ENCODE measurements at places on chromosomes 2 and 18.

DNA sequence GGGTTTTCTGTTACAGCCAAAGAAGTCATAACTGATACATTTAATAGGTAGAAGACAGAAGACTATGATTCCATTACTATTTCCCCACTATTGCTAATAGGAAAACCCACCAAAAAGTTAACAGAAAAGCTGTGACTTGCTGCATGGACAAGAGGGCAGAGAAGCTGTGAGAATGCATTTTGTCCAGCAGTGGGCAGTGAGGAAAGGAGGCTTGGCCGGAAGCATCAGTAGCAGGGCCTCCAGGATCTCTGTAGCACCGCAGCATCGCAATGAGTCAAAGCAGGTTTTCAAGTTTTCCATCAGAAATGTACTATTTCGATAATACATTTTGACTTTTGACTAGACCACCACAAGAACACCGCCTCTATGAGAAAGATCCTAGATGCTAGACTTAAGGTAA lies 24.9 kb downstream of the MYO5B start:
- no peak for DNase-seq

DNA sequence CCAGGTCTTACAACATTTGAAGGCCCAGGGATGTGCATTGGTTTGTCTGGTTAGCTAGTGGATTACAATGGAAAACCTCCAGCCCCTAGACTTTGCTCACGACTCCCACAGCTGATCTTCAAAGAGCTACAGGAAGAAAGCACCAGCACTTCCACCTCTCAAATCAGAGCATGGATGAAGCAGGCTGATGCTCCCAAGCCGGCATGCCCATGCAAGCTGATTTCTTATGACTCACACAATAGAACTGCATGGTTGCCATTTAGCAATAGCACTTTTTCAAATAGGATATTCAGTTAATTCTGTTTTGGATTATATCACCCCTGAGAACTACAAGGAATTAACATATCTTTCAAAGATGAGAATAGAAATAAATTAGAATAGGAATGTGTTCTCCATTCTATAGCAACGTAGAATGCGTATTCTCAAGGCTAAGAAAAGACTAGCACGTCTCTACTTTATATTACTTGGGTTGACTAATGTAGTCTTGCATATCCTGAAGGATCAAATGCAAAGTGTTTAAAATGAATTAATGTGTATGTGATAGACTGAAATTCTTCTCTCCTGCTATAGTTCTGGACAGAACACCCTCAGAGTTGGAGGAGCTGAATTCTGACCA lies 292.4 kb downstream of the TRIB2 start:
- peak; percentile 35 for DNase-seq

DNA sequence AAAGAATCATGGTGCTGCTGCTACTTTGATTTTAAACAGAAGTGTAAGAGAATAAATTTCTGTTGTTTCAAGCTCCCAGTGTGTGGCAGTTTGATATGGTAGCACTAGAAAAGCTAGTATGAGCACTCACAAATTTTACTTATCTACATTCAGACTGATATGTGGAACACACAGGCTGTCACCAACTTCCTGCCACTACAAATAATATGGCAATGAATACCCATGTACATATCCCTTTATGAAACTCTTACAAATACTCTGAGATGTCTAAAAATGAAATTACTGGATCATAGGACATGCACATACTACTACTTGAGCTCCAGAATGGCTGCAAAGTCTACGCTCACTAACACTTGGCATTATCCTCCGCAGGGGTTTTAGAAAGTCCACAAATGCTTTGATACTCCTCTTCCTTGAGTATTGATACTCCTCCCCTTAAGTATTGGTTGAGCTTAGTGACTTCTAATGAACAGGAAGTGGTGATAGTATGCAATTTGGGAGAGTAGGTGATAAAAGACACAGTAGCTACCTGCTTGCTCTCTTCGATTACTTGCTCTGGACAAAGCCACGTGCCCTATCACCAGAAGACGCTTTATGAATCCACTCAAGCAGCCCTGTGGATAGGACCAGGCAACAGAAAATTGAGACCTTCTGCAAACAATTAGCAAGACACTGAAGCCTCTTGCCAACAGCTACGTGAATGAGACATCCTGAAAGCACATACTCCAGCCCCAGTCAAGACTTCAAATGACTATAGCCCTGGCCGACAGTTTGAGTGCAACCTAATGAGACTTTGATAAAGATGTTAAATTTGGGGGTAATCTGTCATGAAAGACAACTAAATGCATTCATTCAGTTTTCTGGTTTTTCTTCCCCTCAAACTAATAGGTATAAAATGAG lies 35.4 kb downstream of the FBXO11 start:
- DNase-seq = no peak

- no peak for DNase-seq
Measured at GRCh38 chr2:68992933-68993332, 18.5 kb downstream of the GKN1 start.

DNA sequence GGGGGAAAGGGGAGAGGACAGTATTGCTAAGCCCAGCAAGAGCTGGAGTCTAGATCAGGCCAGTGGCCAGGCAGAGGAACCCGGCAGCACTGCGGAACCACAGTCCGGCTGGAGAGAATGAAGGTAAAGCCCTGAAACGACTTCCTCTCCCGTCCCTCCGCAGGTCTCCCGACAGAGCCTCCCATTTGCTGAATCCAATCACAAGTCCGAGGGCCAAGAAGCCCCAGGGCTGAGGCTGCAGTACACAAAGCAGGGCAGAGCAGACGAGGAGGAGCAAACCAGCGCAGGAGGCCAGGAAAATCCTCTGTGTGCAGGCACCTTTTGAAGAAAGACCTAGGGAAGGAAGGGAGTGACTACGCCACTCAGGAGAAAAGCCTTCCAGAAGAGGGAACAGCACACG lies 104.4 kb downstream of the OSBPL1A start:
- DNase-seq = no peak

- DNase-seq = no peak
Measured at GRCh38 chr2:54529935-54530334, 73.8 kb downstream of the SPTBN1 start.

DNA sequence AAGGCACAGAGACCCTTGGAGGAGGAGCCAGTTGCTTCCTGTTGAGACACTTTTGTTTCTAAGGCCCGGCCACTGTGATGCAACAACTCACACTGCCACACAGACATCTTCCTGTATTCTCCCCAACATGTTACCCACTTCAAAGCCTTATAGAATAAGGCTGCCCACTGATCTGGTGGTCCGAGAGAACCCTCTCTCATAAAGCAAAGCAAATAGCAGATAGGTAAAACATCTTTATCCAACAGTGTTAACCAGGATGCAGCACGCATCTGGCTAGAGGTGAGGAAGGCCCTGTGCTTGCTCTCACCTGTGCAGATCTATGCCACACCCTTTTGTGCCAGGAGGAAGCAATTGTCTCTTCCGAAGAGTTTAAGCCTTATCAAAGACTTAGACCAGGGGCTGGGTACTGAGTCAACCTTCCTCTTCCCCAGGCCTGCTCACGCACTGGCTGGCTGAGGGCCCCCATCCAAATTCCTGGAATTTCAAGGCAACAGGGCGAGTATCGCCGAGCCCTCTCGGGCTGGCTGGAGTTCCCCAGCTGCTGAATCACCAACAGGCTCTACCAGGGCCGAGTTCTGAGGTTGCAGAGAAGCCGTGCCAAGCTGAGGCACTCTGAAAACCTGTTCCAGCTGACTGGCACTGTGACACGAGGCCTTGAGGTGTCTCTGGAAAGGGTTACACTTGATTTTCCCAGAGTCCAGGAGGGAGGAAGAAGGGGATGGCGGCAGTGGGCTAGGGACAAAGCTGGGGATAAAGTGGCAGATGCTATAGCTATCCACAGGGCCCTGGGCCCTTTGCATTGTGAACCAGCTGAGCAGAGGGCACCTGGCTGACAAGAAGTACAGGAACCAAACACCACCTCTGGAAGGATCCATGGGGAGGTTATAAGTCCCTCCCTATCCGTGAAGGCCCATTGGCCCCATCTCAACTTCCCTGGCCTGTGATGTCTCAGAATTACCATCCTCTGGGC lies 29.3 kb downstream of the TGFA start:
- peak; percentile 76 for DNase-seq

- DNase-seq = peak; percentile 29
Measured at GRCh38 chr2:64017811-64018700, 1.2 kb downstream of the VPS54 start.

DNA sequence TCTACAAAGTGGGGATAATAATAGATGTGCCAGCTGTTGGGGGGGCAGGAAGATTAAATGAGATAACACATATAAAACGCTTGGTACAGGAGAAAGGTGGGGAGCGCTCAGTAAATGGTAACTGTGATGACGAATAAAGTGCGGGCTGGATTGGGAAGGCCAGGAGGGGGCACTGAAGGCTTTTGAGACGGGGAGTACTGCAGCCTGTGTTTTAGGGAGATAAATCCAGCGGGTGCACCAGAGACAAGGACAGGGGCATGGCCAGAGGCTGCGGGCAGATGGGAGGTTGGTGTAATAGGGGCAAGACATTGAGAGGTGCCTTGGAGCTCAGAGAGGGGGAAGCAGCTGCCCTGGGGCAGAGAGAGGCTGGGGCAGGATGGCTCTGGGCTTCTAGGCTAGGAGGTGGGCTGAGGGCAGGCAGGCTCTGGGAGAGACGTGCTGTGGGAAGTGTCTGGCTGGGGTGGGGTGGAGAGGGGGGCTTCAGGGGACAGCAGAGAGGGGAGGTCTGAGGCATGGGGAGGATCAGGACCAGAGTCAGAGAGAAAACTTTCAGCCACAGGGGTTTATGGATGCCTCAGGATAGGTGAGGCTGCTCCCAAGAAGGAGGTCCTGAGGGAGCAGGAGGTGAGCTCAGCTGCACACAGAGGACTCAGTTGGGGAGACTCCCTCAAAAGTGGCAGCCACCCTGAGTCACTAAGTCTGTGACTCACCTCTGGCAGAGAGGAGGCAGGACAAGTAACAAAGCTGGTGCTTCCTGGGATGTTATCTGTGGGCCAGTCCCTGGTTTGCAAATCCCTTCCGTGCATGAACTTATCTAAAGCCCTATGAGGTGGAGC lies 18.8 kb downstream of the TEX44 start:
- peak; percentile 65 for DNase-seq
